ENCODE measurements at places on chromosomes 11 and 22.

GRCh38 chr11:10594407-10594806, 25.9 kb upstream of the LYVE1 start:
- DNase-seq, result no peak

DNA sequence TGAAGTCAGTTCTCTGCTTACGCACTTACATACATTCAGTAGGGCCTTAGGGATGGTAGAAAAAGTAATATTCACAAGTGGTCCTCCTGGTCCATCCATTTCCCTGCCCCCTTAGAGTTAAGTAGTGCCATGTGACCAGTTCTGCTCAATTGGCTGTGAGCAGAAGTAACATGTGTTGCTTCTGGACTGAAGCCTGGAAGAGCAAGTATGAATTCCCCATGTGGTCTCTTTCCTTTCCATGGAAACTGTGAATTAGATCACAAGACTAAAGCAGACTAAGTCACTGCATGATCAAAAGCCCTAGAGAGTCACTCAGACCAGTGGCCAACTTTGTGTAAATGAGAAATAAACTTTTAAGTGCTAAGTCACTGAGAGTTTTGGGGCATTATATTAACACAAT, 341.7 kb upstream of the CADM1 start:
- DNase-seq, result no peak

DNA sequence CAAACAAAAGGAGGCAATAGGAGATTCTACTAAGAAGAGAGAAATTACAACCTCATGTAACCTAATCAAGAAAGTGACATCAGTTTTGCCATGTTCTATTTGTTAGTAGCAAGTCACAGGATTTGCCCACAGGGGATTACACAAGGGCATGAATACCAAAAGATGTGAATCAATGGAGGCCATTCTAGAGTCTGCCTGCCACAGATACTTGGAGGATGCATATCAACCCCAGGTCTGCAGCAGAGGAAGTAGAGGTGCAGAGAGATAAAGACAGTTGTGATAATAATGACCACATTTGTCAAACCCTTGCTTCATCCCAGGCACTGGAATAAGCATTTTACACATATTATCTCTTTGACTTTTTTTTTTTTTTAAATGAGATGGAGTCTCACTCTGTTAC, 2.4 kb upstream of the ASCC2 start:
- no peak for DNase-seq

GRCh38 chr11:69462106-69462951, 19.1 kb upstream of the LINC01488 start:
- DNase-seq, result no peak

DNA sequence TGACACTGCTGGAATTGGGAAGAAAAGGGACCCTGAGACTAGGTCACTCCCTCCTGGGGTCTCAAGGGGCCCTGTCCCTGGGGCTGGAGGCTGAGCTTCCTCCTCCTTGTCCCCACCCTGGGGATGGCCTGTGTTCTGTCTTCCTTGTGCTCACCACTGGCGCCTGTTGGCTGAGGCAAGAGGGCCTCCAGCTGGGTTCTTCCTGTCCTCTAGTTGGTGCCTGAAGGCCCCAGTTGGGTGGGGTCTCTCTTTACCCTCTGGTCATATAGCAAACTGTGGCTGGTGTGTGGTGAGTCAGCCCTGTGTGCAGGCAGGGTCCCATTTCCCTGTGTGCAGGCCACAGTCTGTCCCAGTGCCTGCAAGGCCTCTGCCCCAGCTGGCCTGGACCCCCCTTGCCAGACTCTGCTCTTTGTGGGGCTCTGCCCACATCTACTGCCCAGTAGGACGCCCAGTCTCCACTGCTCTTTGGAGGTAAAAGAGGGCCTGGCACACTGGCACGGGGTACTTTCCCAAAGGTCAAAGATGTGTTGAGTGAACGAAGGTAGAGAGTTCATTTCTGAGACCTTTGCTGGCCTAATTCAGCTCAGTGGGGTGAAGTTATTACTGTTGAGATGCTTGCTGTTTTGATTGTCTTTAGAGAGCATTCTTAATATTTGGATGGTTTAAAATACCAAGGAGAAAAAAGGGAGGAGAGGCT, 55.1 kb upstream of the CLDN5 start:
- no peak for DNase-seq

- no peak for DNase-seq
Observed at GRCh38 chr22:48841881-48842582, 985.6 kb downstream of the BRD1 start.

- no peak for DNase-seq
Observed at GRCh38 chr11:62540804-62541701, 5.6 kb downstream of the AHNAK start.

DNA sequence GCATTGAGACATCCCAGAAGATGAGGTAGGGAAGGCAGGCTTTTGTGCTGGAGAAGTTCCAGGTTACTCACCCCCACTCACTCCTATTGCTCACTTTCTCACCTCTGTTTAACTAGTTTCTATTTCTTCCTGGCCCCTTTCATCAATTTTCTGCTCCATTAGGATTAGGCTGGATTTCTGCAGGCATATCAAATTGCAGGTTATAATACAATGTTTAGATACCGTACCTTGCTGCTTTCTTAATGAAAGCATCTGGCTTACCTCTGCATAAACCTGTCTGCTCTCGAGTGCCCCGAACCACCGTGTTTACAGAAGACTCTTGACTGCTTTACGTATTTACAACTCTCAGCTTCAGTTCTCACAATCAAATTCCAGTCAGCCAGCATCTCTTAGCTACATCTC, 173.7 kb downstream of the ADAMTS15 start:
- no peak for DNase-seq

DNA sequence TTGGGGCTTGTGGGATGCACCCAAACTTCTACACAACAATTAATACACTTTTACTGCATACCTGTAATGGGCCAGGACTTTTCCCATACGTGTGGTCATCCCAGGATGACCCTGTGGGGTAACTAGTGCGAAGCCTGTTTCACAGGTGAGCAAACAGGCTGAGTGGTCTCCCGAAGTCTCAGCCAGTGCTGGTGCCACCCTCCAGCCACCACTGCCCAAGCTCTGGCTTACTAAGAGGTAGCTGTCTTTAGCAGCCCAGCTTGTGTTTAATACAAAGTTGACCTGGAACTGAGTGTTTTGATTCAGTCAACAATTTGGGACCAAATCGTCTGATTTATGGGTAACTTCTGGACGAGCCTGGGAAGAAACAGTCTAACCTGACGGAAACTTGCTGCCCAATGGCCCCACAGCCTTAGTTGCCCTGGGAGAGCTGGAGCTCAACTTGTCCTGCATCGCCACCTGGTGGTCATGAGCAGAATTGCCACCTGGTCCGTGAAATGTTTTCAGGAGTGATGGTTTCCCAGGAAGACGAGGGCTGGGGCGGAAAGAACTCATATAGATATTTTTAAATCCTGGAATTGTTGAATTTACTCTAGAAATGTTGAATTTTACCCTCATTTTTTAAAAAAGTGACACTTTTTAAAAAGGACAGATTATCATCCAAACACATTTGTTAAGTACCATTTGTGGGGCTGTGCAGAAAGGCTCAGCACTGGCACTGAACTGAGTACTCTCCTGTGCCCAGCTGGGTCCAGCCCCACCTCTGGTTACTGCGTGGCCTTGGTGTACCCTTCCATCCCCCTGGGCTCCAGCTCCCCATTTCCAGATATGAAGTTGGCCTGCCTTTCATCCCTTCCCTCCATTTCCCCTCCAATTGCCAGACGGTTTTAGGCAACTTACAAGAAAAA, 95.5 kb upstream of the PARVA start:
- DNase-seq, result peak; percentile 54

DNA sequence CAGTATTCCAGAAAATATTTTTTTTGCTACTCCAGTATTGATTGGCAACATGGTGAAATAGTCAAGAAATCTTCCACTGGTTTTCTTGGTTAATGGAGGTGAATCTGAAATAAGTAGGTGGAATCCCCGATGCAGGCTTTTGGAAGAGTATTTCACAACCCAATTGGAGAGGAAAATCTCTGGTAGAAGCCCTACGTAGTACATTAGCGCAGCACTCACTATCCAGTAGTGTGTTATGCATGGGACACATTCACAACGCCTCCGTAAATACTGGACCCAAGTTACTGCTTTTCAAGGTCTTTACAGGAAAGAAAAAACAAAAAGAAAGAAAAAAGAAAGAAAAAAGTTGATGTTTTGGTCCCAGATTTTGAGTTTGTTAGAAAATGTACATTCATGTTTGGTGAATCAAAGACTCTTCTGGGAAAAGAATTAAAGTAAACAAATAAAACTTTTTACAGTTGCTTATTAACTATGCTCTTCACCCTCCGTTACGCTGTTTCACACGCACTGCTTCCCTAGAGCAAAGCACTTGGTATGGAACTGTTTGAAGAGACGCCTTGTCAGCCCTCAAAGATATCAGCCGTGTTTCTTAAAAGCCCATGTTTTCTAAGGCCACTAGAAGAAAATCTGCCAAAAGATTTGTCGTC, 170.4 kb upstream of the CTSC start:
- DNase-seq, result no peak

DNA sequence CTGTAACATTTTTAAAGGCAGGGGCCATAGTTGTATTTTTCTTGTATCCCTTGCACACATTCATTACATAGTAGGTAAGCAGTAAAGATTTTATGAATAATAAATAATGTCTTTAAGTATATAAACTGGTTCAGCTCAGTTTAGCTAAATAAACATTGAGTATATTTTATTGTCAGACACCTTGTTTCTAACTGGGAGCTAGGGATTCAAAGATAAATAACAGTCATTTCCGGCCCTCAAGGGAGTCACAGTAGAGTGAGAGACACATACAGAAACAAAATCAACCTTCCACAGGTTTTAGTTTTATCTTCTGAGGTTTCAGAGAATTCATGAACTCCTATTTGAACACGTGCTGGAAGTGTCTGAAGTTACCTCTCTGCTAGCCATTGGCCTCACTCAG, 760.2 kb downstream of the DLG2 start:
- no peak for DNase-seq

DNA sequence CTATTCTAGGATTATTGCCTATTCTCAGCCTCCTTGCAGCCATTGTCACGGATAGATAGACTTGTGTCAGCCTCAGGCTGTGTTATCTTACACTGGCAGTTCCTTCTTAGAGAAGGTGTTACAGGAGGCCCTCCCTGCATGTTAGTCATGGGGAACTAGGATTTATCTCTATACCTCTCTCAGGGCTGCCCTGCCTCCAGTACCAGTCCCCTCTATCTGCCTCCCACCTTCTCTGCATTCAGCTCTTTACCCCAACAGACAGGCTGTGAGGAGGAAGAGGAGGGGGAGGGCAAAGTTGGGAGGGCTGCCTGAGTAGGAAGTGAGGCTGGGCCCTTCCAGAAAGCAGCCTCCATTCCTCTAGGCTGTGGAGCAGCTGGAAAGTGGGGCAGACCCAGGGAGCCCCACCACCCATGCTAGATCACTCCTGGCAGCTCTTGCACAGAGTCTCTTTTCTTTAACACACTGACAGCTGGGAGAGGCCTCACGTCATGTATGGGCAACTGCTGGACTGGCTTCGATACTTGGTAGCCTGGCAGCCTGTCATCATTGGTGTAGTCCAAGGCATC, 2.9 kb upstream of the IL18BP start:
- DNase-seq, result no peak

GRCh38 chr11:3111919-3112690, 53.0 kb downstream of the OSBPL5 start:
- no peak for DNase-seq

DNA sequence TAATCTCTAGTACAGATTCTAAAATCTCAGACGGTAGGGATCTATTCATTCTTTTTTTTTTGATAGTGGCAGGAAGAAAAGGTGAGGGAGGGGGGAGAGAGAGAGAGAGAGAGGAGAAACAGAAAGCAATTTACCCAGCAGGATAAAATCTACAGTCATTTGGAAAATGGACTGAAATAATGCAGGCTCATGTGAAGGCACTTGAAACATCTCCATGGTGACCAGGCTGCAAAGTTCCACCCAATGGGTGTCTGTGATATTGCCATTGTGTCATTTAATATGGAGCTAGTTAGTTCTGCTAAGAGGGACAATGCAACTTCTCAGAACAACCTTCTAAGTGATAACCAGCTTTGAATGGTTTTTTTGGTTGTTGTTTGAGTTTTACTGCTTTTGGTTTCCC, 165.2 kb upstream of the RAG2 start:
- DNase-seq, result no peak
